CD4-positive, alpha-beta T cell (primary cell): ENCODE measurements at places on chromosomes 12 and 14. TPM values are rescaled to one million over a fixed set of nuclear protein-coding genes. Genes with fewer than 3 reads are reported as not detected.

DNA sequence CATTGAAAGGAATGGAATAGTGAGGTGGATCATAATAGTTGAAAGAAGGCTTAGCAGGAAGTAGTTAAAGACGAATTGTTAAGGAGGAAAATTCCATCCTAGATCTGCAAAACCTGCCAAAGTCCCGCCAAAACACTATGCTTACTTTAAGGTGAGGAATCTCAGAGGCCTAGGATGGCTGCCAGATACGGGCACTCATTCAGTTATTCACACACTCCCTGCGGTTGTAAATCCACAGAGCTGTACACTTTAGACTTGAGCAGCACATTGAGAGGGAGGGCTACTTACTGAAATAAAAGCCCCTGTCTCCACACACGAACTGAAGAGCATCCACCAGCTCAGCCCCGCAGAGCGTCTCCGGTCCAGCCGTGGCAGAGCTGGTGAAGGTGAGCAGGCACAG, 5.0 kb downstream of the IGF1 start:
- DNase-seq = no peak

- no peak for DNase-seq
Observed at GRCh38 chr12:79925492-79925891, 9.4 kb downstream of the PPP1R12A start.

DNA sequence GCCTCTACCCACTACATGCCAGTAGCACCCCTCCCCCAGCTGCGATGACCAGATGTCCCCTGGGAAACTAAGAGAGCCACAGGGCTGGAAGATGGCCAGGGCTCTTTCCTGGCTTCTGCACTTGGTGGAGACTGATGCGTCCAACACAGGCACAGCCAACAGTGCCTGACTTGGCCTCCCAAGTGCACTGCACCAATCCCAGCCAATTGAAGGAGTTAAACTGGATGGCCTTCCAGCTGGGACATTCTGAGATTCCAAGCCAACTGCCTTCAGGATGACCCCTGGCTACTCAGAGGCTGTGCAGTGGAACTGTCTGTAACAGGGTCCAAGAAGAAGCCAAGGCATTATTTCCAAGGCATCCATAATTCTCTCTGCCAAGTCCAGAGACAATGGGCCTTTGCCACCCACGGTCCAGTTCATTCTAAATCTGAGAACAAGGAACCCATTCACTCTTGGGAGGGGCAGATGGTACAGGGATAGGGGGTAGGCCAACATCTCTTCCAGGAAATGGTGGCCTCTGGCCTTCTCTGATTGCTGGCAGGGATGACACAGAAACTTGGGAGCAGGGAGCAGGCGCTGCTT, 35.2 kb downstream of the PRIMA1 start:
- no peak for DNase-seq

DNA sequence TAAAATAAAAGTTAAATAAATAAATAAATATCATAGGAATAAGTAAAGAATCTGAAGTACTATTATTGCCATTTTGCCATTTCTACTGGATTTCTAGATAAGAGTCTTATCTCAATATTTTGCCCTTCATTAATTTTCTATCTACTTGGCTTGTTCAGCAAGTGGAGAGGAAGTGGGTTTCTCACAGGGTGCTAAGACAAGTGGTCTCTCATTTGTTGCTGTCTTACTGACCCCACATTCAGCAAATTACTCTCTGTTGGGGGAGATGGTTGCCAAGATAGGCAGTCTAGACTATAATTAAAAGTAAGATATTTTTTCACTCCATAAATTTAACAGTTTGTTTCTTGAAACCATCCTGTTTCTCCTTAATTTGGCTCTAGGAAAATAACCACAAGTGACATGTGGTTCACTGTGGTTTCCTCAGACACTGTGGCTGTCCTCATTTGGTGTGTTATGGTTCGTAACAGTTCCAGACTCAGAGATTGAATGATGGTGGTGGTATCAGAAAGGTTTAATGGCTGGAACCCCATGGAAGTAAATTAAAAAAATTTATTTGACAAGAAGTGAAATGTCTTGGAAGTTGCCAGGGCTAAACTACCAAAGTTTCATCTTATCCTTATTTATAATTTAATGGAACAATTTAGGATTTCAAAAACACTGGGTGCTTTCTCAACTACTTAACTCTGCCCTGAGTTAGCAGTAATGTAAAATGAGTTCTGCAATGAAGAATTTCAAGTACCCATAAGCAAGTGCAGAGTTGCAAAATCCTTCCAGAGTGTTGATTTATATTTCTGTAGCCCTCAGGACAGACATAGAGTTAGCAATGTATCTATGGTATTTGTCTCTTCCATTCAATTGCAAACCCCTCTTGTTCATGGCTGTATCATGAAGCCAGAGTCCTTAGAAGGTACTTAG, 214.8 kb downstream of the MSRB3 start:
- DNase-seq = no peak

DNA sequence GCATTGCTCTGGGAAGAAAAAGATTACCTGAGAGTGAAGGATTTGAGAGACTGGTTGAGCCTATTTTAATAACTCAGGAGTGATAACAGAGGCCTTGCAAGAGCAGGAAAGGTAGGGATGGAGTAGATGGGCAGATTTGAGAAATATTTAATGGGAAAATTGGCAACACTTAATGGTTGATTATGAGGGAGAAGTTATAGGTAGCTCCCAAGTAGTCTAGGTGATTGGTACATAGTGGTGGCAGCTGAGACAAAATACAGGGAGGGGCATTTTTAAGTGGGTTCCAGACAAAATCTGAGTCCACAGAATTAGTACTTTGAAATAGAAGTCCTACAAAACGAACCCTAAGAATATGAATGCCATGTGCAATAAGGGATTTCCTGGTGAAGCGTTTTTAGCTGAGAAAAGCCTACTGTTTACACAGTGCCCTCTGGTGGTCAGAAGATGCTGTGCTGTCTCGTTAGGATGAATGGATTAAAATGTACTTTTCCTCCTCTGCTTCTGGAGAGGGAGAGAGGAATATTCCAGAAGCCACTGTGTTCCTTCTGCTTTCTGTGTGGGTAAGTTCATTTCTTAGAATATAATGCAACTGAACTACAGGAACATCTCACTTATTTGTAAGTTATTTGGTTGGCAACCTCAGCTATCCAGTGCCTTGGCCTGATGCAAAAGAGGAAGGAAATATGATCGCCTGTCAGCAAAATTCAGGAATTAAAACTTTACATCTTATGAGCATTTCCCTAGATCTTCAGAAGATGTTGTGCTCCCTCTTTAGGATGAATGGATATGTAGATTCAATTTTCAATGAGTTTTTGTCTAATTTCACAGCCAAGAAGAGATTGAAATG, 6.5 kb downstream of the ZBTB1 start:
- DNase-seq = peak; percentile 60

DNA sequence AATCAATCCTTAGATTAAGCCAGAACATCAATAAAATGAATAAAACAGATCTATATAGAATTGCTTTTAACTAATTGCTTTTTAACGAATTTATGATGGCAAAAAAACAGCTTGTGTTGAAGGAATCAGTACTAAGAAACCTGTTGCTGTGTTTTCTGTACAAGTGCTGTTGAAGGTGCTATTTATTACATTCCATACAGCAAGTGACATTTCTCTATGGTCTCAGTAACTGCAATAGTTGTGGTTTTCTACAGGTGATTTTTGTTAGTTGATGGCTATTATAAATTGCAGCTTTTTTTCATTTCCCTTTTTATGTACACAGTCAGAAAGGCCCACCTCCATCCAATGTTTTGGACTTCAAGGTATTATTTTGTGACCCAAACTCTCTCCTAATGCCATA, 56.6 kb downstream of the SLC2A13 start:
- no peak for DNase-seq

DNA sequence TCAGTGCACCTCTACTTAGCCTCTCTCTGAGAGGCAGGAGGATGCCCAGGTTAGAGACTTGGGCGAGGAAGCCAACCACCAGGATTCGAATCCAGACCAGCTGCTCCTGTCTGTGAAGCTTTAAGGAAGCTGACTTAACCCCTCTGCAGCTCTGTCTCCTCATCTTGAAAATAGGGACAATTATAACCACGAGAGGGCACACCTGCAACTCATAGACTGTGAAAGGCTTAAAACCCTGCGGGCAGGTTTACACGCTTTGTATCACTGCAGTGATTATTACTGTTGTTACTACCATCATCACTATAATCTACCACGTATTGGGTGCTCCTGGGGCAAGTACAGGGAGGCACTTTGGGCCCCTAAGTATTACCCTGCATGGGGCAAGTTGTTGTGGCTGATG, 379.8 kb downstream of the VRK1 start:
- DNase-seq = peak; percentile 29

- DNase-seq = peak; percentile 33
Observed at GRCh38 chr14:31025367-31026076, at the start of gene AP4S1. AP4S1 (plus strand) TSS chr14:31025649; CDS start chr14:31066197, 40,548 bp downstream.

DNA sequence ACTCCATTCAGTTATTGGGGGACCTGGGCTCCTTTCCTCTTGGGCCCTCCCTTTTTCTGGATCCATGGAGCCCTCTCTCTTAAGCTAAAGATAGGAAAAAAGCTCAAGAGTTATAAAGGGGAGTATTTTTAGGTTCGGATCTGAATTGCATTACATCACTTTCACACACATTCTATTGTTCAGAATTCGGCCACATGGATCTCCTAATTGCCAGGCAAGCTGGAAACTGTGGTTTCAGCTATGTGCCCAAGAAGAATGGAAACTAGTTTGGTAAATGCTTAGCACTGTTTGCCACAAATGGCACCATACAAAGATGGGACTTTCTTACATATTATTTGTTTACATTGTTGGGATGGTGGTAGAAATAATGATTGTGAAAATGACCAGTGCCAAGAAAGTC, 145.6 kb downstream of the LRIG3 start:
- no peak for DNase-seq

- DNase-seq = no peak
Observed at GRCh38 chr12:42284157-42284556, 41.7 kb downstream of the ZCRB1 start.

DNA sequence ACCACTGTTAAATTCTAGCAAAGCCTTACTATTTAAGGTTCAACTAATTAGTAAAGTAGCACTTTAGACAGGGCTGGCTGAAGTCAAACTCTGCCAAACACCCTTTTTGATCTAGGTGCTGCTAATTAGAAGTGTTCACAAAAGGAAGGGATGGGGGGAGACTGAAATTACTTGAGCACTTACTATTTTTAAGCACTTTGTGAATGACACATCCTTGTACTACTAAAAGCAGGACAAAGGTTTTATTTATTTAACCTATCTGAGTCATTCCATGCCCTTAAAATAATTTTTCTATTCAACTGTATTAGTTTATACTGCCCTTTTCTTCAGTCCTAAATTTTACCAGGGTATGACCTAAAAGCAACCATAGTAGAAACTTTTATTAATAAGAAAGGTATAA, 20.1 kb downstream of the MBIP start:
- no peak for DNase-seq

DNA sequence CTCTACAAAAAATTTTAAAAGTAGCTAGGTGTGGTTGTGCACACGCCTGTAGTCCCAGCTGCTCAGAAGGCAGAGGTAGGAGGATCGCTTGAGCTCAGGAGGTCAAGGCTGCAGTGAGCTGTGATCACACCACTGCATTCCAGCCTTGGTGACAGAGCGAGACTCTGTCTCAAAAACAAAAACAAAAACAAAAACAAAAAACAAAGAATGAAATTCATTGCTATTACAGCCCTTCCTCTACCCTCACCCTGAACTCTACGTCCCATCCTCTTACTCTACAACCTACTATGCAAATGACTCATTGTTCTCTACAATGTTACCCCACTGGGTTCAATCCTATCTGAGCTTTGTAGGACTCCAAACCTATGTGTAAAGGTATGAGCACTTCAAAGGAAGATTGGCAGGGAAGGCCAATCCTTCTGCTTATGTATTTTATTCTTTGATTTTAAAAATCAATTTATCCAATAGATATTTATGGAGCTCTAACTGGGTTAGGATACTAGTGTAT, 39.3 kb downstream of the NINJ2 start:
- DNase-seq = no peak

DNA sequence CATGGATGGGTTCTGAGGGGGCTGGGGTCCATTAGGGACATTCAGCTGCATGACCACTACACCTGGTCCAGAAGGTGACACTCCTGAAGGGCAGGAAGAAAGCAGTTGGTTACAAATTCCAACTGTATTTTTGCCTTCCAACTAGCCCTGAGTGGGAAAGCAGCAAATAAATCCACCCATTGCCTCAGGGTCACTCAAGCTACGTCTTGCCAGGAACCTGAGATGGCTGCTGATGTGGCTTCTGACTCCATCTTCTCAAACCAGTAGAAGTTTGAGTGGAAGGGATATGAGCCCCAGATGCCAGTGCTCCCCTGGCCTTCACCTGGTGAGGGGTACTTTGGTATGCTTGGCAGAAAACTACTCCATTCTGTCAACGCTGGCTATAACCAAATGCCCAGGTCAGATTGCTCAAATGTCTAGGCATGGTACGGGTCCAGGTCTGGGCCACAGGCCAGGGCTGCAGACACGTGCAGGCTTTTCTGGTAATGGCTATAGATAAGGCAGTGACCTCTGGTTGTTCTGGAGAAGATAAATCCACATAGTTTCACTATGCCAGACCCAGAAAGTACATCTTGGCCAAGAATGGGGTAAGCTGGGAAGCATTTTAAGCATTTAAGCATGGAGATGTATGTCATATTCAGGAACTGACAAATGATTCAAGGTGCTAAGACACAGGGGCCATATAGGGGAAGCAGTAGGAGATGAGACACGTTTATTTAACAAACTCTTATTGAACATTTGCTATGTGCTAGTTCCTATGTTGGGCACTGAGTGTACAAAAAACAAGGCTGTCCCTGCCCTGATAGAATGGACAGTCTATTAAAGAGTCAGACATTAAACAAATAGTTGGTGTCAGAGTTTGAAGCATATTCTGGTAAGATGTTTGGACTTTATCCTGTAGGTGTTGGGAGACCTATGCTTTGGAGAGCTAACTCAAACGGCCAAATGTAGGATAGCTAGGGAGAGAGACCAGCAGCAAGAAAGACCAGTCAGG, 8.3 kb upstream of the STAC3 start:
- DNase-seq = no peak

GRCh38 chr14:61662437-61663311, 32.6 kb upstream of the HIF1A start:
- peak; percentile 16 for DNase-seq

DNA sequence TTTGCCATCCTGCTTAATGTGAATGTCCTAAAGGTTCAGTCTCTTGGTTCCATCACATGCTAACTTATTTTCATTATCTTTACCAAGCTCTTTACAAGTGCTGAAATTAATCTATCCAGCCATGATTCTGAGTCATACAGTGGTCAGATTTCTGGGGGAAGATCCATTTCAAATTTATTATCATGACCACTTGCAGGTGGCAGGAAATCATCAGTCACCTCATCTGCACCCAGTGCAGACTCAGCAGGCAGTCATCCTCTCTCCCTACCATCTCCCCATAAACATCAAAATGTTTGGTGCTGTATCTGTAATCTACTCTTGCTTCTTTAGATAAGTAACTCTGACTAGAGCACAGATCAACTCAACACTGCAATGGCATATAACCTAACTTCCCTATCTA, 23.5 kb downstream of the ATG14 start:
- DNase-seq = no peak

Gene KCTD10
- 26.1 TPM for total RNA-seq

Gene ESRRB
- 0.17 TPM for total RNA-seq

Gene APOLD1
- 3.4 TPM for total RNA-seq

Gene KIF26A
- 0.25 TPM for total RNA-seq

Gene AMDHD1
- 0.78 TPM for total RNA-seq

Gene DCP1B
- 4.6 TPM for total RNA-seq

Gene TMTC1
- total RNA-seq = not detected

Gene NKX2-1
- total RNA-seq = not detected
